ENCODE measurements at places on chromosomes 5 and 9. TPM values are rescaled to one million over a fixed set of nuclear protein-coding genes. Genes with fewer than 3 reads are reported as not detected.

Gene ST6GALNAC4
- 18.5 TPM for total RNA-seq

Gene CNTFR
- 26.6 TPM for total RNA-seq

Gene TAF11L11
- not detected for total RNA-seq

Gene LHX3
- not detected for total RNA-seq

Gene CCDC187
- total RNA-seq: not detected

Gene SLC6A19
- total RNA-seq: 0.07 TPM

Gene C9orf85
- 22.6 TPM for total RNA-seq

Gene SARDH
- 7.3 TPM for total RNA-seq

Gene CCDC171
- 1.1 TPM for total RNA-seq

Gene PRR7
- total RNA-seq: 12.1 TPM

Gene PRRX2
- 10.8 TPM for total RNA-seq

Gene FSTL4
- 2.4 TPM for total RNA-seq

Gene RMND5B
- 51.3 TPM for total RNA-seq

Gene IL6ST
- 13.4 TPM for total RNA-seq

Gene ADAMTS19
- 26.3 TPM for total RNA-seq

Gene FGF18
- total RNA-seq: 1.9 TPM

Gene OBP2A
- not detected for total RNA-seq

Gene GPRIN1
- 14.2 TPM for total RNA-seq

Gene TLX3
- total RNA-seq: not detected
